ENCODE measurements at places on chromosomes 7 and 10. TPM values are rescaled to one million over a fixed set of nuclear protein-coding genes. Genes with fewer than 3 reads are reported as not detected.

The PNLIP gene
- not detected for total RNA-seq

The GNG11 gene
- not detected for total RNA-seq

The CCNJ gene
- total RNA-seq, result 9.8 TPM

The RFC2 gene
- total RNA-seq, result 95.4 TPM

The CYP2W1 gene
- not detected for total RNA-seq
